ENCODE measurements at places on chromosomes 6 and 20.

GRCh38 chr6:5517796-5518195 is 256.5 kb downstream of the FARS2 start:
- DNase-seq, result no peak

DNA sequence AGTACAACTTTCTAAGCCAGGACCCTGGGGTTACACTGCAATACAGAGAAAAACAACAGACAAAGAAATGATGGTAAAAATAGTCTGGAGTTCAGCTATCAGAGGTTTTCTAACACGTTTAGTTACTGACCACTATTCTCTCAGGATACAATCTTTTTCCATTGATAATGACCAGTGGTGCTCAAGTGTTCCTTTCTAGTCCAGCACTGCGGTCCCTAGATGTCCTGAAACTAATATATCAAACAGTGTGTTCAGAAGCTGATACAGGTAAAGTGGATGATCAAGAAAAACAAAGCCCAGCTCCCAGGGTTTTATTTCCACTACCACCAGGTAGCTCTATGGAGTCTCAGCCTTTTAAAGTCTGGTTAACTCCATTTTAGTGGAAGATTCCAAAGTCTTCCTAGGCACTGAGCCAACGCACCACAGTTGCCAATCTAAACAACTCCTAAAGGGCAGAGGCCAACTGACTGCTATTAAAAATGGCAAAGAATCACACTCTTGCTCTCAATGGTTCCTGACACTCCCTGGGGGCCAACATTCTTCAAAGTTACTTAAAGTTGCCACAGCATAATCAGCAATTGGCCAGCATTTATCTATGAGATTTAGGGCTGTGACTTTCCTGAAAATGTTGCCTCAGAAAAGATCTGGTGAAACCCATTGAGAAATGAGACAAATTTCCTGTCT is 38.2 kb downstream of the DZANK1 start:
- no peak for DNase-seq

- peak; percentile 27 for DNase-seq
Observed at GRCh38 chr6:152669895-152670294, 27.8 kb upstream of the MYCT1 start.

- DNase-seq, result no peak
Observed at GRCh38 chr6:25022140-25022553, 86.4 kb upstream of the RIPOR2 start.

DNA sequence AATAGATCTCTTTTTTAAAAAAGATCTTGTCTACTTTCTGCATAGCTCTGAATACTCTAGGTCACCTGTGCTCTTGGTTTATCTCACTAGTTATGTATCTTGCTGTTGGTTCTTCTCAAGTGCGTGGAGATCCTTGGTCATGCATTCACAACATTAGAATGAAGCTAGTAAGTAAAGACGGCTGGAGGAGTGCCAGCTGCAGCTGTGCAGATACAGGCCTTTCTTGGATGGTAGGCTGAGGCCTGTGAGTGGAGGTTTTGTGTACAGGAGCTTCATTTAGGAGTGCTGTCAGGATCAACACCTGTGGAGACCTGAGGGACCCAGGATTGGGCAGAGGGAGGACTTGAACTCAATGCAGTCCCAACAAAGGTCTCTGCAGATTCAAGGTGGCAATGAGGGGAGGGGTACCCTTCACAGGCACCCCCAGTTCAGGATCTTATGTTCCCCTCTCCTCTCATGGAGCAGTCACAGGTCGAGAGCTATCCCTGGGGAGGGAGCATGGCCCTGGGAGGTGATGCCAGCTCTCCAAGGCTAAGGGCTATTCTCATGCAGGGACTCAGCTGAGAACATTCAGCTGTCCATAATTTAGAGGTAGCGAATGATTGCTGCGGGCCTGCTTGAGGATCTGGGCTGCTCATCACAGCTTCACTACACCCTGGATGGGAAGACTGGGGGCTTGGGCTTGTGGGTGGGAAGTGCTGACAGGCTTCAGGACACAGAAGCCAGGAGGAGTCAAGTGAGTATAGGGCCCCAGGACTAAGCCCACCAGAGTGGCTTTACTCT is 98.9 kb upstream of the ENPP5 start:
- DNase-seq, result no peak

Measured in SK-N-SH (cell line).